Upper lobe of left lung (tissue), 6 donors: ENCODE measurements at places on chromosomes 3 and 15. TPM values are rescaled to one million over a fixed set of nuclear protein-coding genes. Genes with fewer than 3 reads are reported as not detected.
A peak's percentile ranks its signal among the peaks of the same experiment; 100 is the strongest.

Gene PTPRG
- 81.7 TPM for total RNA-seq

GRCh38 chr3:124064050-124064449 is 72.1 kb upstream of the ROPN1 start:
- DNase-seq = no peak

DNA sequence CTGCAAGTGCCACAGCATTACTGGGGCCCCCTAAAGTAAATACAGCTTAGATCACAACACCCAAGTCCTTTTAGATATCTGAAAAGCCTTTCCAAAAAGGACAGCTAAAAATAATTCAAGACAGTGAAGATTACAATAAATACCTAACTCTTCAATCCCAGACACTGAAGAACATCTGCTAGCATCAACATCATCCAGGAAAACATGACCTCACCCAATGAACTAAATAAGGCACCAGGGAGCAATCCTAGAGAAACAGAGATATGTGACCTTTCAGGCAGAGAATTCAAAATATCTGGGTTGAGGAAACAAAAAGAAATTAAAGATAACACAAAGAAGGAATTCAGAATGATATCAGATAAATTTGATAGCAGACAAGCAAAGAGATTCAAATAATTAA is 71.7 kb upstream of the TTC14 start:
- no peak for DNase-seq

- DNase-seq = no peak
Measured at GRCh38 chr3:161203485-161204098, 17.5 kb upstream of the NMD3 start.

DNA sequence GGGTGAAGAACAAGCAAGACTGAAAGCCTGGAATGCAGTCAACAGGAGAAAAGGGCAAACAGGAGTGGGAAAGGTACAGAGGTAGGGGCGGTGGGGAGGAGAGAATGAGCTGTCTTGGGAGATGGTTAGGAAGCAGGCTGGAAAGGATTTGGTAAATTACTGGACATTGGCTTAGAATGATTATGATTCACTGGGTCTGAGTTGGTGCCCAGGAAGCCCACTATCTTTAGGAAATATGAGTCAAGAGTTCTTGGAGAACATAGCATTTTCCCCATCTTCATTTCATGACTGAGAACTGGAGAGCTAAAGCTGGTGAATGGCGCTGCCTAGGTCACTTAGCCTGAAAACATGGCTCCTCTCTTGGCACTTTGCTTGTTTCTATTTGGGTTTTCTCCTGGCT is 74.7 kb upstream of the C3orf80 start:
- no peak for DNase-seq

- DNase-seq = peak; percentile 35
Measured at GRCh38 chr3:170414202-170414663, 4.4 kb upstream of the CLDN11 start.

DNA sequence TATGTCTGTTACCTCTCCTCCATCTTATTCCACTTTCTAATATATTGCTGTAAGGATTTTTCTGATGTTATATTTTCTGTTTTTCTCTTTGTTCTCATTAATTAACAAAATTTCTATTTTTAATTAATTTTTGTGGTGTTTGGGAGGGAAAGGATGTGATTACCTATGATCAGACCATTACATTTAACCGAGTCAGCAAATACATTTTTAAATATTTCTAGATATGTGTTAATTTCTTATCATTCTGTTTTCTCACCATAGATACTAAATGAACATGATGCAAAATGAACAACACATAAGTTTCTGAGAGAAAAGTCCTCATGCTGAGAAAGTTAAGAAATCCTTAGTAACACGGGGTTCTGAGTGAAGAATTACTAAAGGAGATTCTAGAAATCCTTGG is 80.6 kb upstream of the P2RY1 start:
- DNase-seq = no peak

Gene ACTR8
- total RNA-seq = 23.4 TPM

Gene EAF2
- 6.3 TPM for total RNA-seq

GRCh38 chr3:195877767-195878423 is 30.5 kb downstream of the TNK2 start:
- DNase-seq = peak; percentile 57

DNA sequence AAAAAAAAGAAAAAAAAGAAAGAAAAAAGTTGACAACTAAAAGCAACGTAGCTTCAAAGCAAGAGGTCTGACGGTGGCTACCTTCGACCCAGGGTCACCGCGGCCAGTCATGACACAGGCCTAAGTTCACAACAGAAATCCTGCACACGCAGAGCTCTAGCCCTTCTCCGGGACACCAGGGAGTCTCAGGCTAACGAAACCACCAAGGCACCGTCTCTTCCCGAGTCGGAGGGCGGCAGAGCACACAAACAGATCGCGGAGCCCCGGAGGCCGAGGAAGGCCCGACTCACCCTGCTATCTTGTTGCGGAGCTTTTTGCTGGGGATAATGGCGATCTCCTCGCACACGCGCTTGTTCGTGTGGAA is 584 bp downstream of the RPS17 start:
- no peak for DNase-seq

GRCh38 chr15:99635145-99635544 is 69.4 kb downstream of the MEF2A start:
- no peak for DNase-seq

- no peak for DNase-seq
Measured at GRCh38 chr15:43278869-43279268, 12.1 kb upstream of the TGM5 start.

GRCh38 chr3:157906627-157907026 is 199.6 kb downstream of the SHOX2 start:
- no peak for DNase-seq

DNA sequence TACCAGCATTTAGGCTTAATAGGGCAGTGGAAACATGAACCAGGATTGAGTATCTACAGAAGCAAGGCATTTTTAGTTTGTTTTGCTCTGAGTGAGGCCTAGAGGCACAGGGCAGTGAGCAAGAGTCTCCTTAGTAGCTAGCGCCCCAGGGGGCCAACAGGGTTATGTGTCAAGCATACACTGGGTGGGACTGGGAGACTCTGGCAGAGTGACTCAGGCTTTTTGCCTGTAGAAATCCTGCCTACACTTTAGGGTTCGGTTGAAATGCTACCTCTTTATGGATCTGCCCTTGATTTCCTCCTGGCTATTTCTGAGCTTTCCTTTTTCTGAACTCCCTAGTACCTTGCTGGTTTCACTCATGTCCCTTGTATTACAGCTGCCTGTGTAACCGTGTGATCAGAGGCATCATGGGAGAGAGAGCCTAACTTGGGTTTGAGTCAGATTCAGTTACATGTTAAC is 72.2 kb downstream of the TOP2B start:
- DNase-seq = peak; percentile 34

- peak; percentile 28 for DNase-seq
Measured at GRCh38 chr3:76044601-76045600, 259.6 kb upstream of the ZNF717 start.

- no peak for DNase-seq
Measured at GRCh38 chr3:166211451-166211850, 374.2 kb upstream of the BCHE start.

- DNase-seq = no peak
Measured at GRCh38 chr3:61371123-61371522, 119.9 kb upstream of the FHIT start.

DNA sequence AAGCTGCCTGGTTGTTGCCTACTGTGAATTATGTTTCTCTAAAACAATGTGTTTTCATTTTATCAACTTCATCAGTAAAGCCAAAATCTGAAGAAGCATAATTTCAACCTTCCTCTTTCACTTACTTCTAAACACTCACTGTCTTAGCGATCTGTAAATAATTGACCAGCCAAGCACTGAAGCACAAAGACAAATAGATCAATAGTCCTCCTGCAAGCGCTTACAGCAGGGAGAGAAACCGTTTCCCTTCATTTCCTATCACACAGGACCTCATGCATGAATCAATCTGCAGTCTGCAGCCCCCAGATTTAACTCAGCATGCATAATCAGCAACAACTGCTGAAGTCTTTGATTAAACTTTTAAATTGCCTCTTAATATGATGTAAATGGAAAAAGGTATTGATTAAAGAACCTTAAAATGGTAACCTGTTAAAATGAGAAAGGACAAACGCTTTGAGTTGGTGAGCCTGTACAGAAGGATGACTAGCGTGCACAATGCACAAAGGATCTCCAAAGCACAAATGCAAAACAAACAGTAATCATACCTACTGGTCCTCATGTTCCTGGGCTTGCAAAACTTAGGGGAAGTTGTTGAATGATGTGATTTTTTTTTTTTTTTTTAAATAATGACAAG is 370.2 kb upstream of the ZNF385D start:
- no peak for DNase-seq
